ENCODE measurements at places on chromosomes 4 and X.

DNA sequence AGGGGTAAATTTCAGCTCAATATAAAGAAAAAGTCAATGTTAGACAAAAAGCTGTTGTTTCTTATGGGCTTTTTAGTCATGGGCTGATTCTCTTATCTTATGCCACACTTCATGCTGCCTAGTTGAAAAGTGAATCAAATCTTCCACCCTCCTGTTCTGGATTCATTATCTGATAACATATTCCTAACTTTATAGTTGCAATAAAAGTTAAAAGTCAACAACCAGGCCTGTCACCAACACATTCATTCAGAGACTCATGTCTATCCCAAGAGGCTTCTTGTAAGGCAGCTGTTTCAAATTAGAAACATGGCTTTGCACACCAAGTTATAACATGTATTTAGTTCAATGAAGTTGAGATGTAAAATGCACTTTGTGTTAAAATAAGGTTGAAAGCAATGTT, 243.8 kb downstream of the ADAMTS3 start:
- DNase-seq: no peak

- DNase-seq: no peak
These were observed 797 bp downstream of the CD99L2 start for GRCh38 chrX:150897421-150898320.

DNA sequence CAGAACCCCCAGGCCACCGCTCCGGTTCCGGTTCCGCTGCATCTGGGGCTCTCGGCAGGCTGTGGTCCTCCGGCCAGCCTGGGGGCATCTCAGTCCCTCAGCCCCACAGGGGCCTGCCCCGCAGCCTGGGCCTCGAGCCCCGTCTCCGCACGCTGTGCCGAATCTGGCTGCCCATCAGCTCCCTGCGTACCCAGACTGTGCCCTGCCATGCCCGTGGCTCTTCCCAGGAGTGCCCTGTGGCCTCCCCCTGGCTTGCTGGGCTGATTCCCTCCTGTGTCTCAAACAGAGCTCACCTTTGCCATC, 830 bp upstream of the MSANTD1 start:
- DNase-seq: no peak

DNA sequence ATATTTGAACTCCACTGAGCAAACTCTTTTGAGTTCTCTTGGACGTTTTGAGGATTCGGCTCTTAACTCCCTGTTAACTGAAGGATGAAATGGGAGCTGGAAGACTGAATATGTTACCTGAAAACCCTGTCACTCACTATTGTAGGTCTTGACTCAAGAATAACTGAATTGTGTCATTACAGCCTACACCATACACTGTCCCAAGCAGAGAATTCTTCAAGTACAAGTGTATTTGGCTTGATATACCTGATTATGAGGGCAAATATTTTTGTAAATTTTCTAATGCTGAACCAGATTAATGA, 276.1 kb downstream of the CFAP299 start:
- DNase-seq: no peak

- no peak for DNase-seq
These were observed 114.6 kb downstream of the PCDH18 start for GRCh38 chr4:137417676-137418075.

DNA sequence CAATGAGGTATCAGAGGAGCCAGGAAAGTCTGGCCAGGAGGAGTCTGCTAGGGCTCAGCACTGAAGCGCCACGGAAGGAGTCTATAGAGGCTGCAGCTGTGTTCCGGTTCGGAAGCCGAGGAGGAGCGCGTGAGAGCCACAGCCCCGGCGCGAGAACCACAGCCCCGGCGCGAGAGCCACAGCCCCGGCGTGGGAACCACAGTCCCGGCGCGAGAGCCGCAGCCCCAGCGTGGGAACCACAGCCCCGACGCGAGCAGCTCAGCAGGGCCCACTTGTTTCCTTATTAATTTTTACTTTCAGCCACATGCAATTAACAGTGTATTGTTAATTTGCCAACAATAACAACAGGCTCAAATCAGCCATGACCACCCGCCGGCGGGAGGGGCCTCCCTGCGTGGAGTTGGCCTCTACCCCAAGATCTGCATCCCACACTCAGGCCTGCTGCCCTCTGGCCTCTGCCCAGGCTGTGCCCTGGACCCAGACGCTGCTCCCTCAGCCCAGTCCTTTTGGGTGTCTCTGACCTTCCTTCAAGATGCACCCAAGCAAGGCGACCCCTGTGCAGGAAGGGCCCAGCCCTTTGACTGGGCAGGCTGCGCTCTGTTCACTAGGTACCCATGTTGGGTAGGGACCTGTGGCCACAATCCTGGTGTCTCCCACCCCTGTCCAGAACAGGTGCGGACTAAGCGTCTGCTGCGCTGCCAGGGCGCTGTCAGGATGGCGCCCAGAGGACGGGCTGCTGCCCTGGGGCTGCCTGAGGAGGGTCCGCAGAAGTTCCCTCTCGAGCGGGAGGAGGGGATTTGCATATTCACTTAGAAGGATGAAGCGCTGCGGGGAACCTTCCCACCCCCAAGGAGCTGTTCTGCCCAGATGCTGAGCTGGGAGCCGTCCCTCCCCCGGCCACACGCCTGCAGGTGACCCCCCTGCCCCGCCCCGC, 113.8 kb downstream of the ADRA2C start:
- DNase-seq: no peak

DNA sequence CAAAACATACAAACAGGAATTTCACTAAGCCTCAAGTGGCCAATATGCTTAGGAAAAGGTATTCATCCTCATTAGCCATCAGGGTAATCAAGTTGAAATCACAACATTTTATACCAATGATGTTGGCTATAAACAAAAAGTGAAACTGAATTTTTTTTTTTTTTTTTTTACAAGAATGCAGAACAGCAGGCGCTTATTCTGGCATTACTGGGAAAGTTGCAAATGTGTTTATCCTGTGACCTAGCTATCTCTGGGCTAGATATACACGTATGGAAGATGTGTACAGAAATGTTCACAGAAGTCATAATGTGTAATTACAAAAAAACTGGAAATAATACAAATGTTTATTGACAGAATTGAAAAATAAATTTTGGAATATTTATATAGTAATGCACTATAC, 1430.4 kb upstream of the TENM3 start:
- no peak for DNase-seq

GRCh38 chr4:139876337-139876941, 210.8 kb downstream of the MGST2 start:
- no peak for DNase-seq

GRCh38 chr4:168257768-168258167, 60.8 kb downstream of the DDX60 start:
- no peak for DNase-seq

- DNase-seq: no peak
These were observed 136.8 kb downstream of the RAPGEF2 start for GRCh38 chr4:159239629-159240028.

GRCh38 chr4:177119691-177120090, 190.0 kb upstream of the NEIL3 start:
- no peak for DNase-seq

- no peak for DNase-seq
These were observed 113.3 kb upstream of the IL13RA1 start for GRCh38 chrX:118614150-118614549.

DNA sequence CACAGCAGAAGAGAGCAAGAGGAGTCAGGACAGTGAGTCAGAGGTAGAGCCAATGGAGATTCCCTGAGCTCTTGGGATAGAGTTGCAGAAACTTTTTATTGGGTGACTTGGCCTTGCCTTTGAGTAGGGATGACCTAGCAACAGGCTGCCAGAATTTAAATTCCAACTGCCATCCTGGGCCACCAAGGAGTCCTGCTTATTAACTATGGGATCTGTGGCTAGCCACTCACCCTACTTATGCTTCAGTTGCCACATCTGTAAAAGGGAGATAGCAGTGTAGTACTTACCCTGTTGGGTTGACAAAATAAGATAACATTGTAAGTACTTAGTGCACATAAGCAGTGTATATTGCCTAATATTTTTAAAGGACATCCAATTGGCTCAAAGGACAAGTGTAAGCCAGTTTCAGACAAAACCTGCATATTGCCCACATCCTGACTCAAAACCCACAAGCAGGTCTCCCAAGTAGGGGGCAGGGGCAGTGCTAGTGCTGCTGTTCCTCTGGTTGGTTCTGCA, 43.5 kb upstream of the TMEM164 start:
- no peak for DNase-seq

DNA sequence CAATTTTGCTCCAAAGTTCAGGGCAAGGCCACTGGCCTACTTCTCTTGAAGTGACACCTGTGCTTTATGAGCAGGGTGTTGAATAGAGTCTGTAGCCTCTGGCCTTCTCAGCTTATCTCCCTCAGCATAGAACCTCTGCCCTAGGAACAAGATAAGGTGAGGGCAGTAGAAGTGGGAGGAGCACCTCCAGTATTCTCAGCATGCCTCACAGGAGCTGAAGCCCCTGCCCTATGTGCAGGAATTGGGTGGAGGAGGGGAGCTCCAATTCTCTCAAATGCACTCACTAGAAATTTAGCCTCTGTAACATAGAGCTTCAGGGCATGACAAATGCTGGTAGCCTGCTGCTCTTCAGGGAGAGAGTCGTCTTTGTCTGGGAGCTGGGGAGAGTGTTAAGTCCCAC, 479.3 kb downstream of the IL1RAPL1 start:
- no peak for DNase-seq

GRCh38 chrX:109485470-109486340, 3.8 kb upstream of the GUCY2F start:
- peak; percentile 63 for DNase-seq

GRCh38 chr4:141416677-141417363, 196.1 kb downstream of the ZNF330 start:
- DNase-seq: no peak

DNA sequence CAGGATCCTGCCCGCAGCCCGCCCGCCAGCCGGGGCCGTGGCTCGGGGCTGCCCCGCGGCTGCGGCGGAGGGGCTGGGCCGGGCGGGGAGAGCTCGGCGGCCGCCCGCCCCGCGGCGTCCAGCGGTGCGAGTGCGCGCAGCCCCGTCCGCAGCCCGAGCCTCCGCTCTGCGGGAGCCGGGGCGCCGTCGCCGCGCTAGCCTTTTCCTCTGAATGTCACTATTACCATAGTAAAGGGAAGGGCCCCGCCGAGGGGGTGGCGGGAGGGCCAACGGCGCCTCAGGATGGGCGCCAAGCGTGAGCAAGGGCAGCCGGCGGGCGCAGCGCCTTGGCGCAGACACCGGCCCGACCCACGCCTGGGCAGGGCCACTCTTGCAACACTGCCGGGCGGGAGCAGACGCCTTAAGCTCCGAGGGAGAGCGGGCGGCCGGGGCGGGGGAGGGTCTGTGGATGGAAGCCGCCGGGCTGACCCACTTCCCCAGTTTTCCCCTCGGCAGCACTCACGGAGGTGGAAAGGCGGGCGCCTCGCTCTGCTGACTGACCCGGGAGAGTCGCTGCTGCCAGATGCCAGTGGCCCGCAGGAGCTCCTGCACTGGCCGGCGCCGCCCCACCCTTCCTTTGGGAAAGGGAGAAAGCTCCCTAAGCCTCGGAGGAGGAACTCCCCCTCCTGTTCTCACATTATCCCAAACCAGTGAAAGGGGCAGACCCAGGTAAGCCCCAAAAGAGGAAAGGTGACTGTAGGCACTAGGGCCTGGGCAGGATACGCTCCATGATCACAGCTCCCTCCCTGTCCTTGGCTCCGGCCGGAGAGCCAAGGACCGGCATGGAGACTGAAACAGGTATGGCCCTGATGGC, 329.4 kb downstream of the HNRNPD start:
- DNase-seq: peak; percentile 58

GRCh38 chr4:56906489-56907393, 959 bp upstream of the REST start:
- no peak for DNase-seq

DNA sequence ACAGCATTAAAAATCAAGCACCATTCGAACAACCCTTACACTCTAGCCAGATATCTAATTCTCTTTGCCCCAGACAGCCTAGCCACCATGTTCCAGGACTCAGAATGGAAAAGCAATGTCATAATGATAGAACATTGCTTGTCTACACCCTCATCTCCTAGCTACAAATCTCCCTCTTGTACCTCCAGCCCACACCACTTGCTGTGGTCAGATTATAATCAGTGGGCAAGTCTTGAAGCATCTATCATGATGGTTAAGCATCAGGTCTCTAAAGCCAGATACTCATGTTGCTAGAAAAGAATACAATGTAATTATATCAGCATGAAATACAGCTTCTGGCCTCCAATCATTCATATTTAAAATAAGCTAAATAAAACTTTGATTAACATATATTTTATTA, 268.3 kb downstream of the NPFFR2 start:
- no peak for DNase-seq

DNA sequence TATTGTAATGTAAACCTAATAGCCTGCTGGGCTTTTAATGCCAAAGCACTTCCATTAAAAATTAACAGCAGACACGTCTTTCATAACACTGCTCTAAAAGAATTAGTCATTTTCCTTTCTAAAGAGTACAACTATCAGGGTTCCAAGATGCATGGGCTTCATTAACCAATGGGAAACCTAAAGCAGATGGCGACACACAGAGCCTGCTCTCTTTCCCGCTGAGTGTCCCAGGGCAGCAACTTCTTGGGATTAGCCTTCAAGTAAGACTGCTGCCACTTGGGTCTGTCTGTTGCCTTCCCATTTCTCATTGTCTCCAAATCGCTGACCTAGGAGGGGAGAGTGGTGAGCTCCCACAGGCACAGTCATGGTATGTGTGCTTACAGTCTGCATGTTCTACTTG, 14.0 kb upstream of the PHKA2 start:
- DNase-seq: peak; percentile 32

DNA sequence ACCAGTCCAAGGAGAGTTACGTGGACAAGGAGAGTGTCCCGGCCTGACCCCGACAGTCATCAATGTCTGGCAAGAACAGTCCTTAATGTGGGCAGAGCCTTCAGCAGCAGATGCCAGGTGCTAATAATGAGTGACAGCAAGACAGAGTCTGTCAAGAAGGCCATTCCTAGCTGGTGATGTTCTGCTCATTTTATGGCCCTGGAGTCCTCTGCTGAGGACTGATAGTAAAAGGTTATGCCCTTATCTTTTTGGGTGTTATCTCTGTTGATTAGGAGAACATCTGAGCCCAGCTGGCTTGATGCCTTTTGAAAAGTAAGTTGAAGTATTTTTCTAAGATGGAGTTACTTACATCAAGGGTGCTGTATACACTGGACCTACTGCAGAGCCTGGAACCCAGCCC, 67.3 kb downstream of the SLC34A2 start:
- no peak for DNase-seq
